Neural crest cell (in vitro differentiated cells): ENCODE measurements at places on chromosomes 16 and 17. TPM values are rescaled to one million over a fixed set of nuclear protein-coding genes. Genes with fewer than 3 reads are reported as not detected.
A peak's percentile ranks its signal among the peaks of the same experiment; 100 is the strongest.

- no peaks in the 10 kb centered on the region for H3K27me3 ChIP-seq
- H3K27ac ChIP-seq, result no peak overlapping the region
- peaks cover 9% of the 10 kb centered on the region for H3K36me3 ChIP-seq
Observed at GRCh38 chr16:28321700-28322411, 29.5 kb downstream of the SBK1 start.

DNA sequence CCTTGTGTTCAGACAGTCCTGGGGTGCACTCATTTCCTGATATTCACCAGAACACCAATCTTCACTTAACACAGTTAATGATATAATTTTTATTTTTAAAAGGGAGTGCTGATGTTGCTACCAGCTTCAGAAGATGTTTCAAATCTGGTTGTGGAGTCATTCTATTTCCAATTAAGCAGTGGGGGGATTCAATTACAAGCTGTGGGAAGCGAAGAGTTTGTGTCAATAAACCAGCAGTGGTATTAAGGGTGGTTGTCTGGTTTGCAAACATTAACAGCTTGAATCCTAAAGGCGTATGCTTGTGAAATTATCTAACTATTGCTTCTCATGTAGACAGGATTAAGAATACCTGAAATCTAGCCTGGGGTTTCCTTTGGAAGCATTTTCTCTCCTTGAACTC, 1637.5 kb upstream of the GOT2 start:
- no peak for DNase-seq
- H3K36me3 ChIP-seq, result no peaks in the 10 kb centered on the region
- H3K4me1 ChIP-seq, result no peaks in the 10 kb centered on the region
- H3K27ac ChIP-seq, result no peak overlapping the region
- no peaks in the 10 kb centered on the region for H3K27me3 ChIP-seq
- H3K4me3 ChIP-seq, result no peak overlapping the region

DNA sequence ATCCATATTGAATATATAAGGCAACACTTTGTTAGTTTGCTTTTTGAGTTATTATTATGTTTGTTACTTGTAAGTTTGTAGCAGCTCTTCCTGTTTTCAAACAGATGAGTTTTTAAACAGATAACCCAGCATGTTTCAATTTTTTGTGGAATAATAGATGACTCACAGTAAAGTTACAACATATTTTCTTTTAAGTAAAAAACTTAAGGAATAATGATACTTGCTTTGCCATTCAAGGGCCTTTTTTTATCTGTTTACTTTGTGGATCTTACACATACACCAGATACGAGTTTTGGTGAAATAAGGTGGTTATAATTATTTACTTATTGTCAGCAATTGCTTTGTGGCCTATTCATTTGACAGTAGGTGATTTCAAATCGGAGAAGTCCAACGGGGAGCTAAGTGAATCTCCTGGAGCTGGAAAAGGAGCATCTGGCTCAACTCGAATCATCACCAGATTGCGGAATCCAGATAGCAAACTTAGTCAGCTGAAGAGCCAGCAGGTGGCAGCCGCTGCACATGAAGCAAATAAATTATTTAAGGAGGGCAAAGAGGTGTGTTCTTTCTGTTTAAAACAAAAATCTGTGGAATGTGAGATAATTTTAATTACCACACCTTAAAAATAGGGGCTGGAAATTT, 66.3 kb downstream of the BPTF start:
- H3K4me1 ChIP-seq, result no peaks in the 10 kb centered on the region
- no peak overlapping the region for H3K27ac ChIP-seq
- DNase-seq, result no peak

DNA sequence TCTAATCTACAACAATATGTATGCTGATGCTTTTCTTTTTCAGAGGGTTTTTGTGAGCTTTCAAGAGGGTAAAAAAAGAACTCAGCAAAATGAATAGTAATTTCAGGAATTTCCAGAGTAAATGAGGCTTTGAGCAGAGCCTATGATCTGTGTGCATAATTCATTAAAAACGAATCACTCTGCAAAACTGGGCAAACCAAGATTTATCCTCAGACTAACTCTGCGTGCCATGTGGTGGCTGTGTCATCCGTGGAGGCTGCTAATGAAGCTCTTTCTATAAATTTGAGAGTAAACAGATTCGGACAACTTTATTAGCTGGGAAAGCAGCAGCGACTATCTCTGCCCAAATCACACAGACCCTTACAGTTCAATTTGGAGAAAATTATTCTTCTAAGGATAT, 83.8 kb downstream of the FOXL1 start:
- H3K36me3 ChIP-seq, result peaks cover 4% of the 10 kb centered on the region
- H3K27me3 ChIP-seq, result peaks cover 6% of the 10 kb centered on the region
- peaks cover 19% of the 10 kb centered on the region for H3K4me1 ChIP-seq
- H3K4me3 ChIP-seq, result no peak overlapping the region
- no peak overlapping the region for H3K27ac ChIP-seq

DNA sequence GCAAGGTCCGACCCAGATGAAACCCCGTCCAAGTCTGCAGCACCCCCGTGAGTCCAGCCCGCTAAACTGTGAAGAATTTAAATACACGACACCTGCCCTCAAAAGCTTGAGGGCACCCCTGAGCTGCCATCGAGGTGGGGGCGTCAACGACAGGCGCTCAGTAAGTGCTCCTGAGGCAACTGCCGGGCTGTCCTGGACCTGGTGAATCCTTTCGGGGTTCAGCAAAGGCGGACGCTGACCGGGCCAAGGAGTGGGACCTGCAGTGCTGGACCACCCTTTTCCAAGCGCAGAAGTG, 512 bp upstream of the ENDOV start:
- no peak for DNase-seq
- H3K27me3 ChIP-seq, result peaks cover 27% of the 10 kb centered on the region
- H3K4me1 ChIP-seq, result peaks cover 39% of the 10 kb centered on the region

- H3K27me3 ChIP-seq, result peaks cover 57% of the 10 kb centered on the region
- no peak overlapping the region for H3K27ac ChIP-seq
- peak overlapping the region; percentile 90 for H3K4me3 ChIP-seq
- peak; percentile 61 for DNase-seq
Observed at GRCh38 chr17:50056217-50056960, 479 bp downstream of the ITGA3 start.

GRCh38 chr17:51612692-51613091, 352.3 kb downstream of the UTP18 start:
- H3K4me3 ChIP-seq, result no peak overlapping the region
- no peak for DNase-seq
- no peaks in the 10 kb centered on the region for H3K27me3 ChIP-seq
- no peaks in the 10 kb centered on the region for H3K36me3 ChIP-seq
- H3K27ac ChIP-seq, result no peak overlapping the region

GRCh38 chr17:48378238-48378637, 51.8 kb downstream of the SKAP1 start:
- DNase-seq, result no peak
- H3K4me3 ChIP-seq, result no peak overlapping the region
- H3K36me3 ChIP-seq, result no peaks in the 10 kb centered on the region
- peaks cover 39% of the 10 kb centered on the region for H3K27me3 ChIP-seq
- no peaks in the 10 kb centered on the region for H3K4me1 ChIP-seq

DNA sequence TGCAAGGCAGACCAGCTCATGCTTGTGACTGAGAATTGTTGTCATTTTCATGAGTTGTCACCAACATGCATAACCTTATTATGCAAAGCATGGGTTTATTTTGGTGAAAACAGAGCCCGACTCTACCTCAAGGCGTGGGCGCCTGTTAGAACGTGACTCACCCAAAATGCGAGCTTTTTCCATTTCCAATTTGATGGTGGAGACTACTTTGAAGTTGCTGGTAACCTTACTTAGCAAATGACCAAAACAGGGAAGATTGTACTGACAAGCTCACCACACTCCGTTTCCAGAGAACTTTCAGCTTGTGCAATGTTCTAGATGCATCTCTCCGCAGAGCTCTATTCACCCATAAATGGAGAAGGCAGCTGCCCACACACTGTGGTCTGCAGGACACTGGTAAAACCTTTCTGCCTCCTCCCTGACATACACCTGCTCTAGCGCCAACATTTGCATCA, 284.5 kb downstream of the MAF start:
- H3K27me3 ChIP-seq, result peaks cover 73% of the 10 kb centered on the region
- no peaks in the 10 kb centered on the region for H3K36me3 ChIP-seq
- no peak for DNase-seq
- no peak overlapping the region for H3K27ac ChIP-seq

DNA sequence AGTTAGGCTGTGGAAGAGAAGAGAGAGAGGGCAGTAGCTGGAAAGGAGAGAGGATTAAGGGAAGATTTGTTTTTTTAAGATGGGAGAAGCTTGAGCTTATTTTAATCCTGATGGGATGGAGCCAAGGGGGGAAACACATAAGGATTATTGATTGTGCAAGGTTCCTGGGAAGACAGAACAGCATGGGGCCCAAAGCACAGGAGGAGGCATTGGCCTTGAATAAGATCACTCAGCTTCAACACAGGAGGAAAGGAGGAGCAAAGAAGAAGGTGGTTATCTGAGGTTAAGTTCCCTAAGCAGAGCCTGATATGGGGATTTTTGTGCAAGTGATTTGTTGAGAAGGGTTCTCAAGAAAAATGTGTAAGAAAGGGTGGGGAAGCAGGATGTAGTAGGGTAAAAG, 169.8 kb downstream of the ABCC12 start:
- H3K4me3 ChIP-seq, result no peak overlapping the region
- DNase-seq, result no peak
- H3K36me3 ChIP-seq, result peaks cover 13% of the 10 kb centered on the region
- no peak overlapping the region for H3K27ac ChIP-seq

DNA sequence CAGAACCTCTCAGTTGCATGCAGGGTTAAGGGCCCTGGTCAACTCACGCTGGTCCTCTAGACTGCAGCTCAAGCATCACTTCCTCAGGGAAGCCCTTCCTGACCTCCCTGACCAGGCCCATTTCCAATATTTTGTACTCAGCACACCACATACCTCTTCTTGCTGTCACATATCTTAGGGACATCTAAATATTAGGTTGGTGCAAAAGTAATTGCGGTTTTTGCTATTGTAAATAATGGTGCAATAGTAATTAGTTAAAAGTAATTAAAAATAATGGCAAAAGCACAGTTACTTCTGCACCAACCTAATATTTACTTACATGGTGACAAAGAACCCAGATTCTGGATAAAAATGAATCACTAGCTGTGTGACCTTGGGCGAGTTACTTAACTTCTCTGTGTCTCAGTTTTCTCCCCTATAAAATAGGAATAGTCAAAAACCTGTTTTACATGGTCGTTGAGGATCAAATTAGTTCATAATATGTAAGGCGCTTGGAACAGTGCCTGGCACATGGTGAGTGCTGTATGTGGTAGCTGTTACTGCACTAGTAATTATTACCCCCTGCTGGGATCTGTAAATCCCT, 177.4 kb downstream of the PRKCB start:
- DNase-seq, result no peak
- H3K36me3 ChIP-seq, result no peaks in the 10 kb centered on the region
- H3K27ac ChIP-seq, result no peak overlapping the region
- no peak overlapping the region for H3K4me3 ChIP-seq

DNA sequence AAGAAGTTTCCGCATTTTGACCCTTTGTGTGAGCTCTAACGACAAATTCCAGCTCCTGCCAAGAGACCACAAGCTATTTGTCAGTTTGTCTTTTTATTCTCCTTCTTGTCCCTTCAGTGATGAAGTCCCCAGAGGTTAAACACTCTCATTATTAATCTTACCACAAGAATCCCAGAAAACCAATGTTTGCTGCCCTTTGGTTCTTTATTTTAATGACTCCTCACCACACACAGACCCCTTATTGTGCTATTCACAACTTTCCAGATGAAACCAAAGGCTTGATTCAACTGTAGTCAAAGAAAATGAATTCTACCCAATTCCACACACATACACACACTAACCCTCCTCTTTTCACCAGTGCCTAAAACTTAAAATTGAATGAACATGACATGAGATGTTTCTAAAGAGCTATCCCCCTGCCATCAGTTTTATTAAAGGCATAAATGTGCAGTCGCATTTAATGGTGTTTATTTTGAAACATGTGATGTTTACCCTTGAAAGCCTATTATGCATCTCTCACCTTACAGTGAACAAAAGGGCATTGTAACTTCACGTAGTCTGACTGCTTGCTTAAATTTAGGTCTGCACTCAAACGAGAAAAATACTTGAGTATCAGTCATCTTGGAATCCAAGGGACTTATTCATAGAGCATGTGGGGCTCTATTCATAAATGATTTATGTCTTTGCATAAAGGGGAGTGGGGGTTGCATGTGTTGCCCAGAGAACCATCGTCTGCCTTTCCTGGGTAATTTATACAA, 44.1 kb downstream of the PCTP start:
- H3K4me1 ChIP-seq, result no peaks in the 10 kb centered on the region
- H3K36me3 ChIP-seq, result peaks cover 3% of the 10 kb centered on the region
- DNase-seq, result no peak
- H3K27me3 ChIP-seq, result peaks cover 33% of the 10 kb centered on the region
- no peak overlapping the region for H3K27ac ChIP-seq

DNA sequence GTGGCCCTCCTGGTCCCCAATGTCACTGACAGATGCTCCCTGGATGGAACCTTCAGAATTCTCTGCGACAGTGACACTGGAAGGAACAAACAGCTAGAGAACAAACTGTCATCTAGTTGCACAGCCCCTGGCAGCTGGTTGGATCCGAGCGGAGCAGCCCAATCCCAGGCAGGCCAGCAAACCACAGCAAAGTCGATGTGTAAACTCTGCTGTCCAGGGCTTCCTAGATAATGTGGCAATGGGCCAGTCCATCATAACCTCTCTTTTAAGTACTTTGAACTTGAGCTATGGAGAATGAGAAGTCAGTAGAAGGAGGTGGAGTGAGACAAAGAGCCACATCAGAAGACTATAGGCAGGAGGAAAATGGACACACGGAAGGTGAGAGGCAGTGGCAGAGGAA, 323.0 kb downstream of the CBLN1 start:
- H3K4me3 ChIP-seq, result no peak overlapping the region
- peaks cover 5% of the 10 kb centered on the region for H3K27me3 ChIP-seq
- H3K27ac ChIP-seq, result no peak overlapping the region

CIITA gene
- not detected in 2 replicates for total RNA-seq

PIRT gene
- 0.07 and 0.09 TPM in 2 replicates for total RNA-seq

TBC1D3I gene
- 0.71 and 0.96 TPM in 2 replicates for total RNA-seq

CFAP97D1 gene
- total RNA-seq, result not detected in 2 replicates

ZNF48 gene
- total RNA-seq, result 59.9 and 60.9 TPM in 2 replicates
